ENCODE measurements at places on chromosomes 1 and 21. TPM values are rescaled to one million over a fixed set of nuclear protein-coding genes. Genes with fewer than 3 reads are reported as not detected.

NBPF4 gene
- not detected for total RNA-seq

ASPM gene
- 49.5 TPM for total RNA-seq

LRRC40 gene
- 26.4 TPM for total RNA-seq

C2CD2 gene
- 6.8 TPM for total RNA-seq

RLF gene
- 20.9 TPM for total RNA-seq

KRTAP13-2 gene
- not detected for total RNA-seq

ABCG1 gene
- 16.3 TPM for total RNA-seq

ZNF648 gene
- total RNA-seq, result not detected

MIB2 gene
- total RNA-seq, result 37.1 TPM

LCE3D gene
- not detected for total RNA-seq

TMEM82 gene
- not detected for total RNA-seq

ESRRG gene
- not detected for total RNA-seq

ALX3 gene
- not detected for total RNA-seq

ACBD3 gene
- total RNA-seq, result 20.2 TPM

OR14K1 gene
- total RNA-seq, result not detected

GPR153 gene
- total RNA-seq, result 0.16 TPM

FCRL5 gene
- total RNA-seq, result not detected

GNAT2 gene
- 0.26 TPM for total RNA-seq

BECN2 gene
- total RNA-seq, result not detected

HSPB7 gene
- total RNA-seq, result not detected

MYOG gene
- not detected for total RNA-seq

DNAH14 gene
- 2.1 TPM for total RNA-seq

PTPRU gene
- 0.89 TPM for total RNA-seq

DDR2 gene
- 0.23 TPM for total RNA-seq

OPRD1 gene
- total RNA-seq, result 0.02 TPM

OLFML3 gene
- total RNA-seq, result 0.11 TPM

TMEM125 gene
- not detected for total RNA-seq

HNRNPCL1 gene
- not detected for total RNA-seq

CELA2A gene
- total RNA-seq, result not detected

CAPN9 gene
- total RNA-seq, result not detected

LINGO4 gene
- total RNA-seq, result 0.18 TPM

LCE6A gene
- total RNA-seq, result not detected

BLACAT1 gene
- total RNA-seq, result 0.25 TPM

PRKAA2 gene
- not detected for total RNA-seq

KRTAP27-1 gene
- not detected for total RNA-seq

HTR1D gene
- total RNA-seq, result not detected

COL6A1 gene
- 0.69 TPM for total RNA-seq

NADK gene
- total RNA-seq, result 56.2 TPM

OR2L3 gene
- total RNA-seq, result not detected

KDF1 gene
- total RNA-seq, result 0.39 TPM

ANXA9 gene
- total RNA-seq, result 0.27 TPM

GLMP gene
- total RNA-seq, result 10.8 TPM

AQP10 gene
- total RNA-seq, result not detected

ERG gene
- total RNA-seq, result 0.07 TPM

NTMT2 gene
- not detected for total RNA-seq

LHX8 gene
- total RNA-seq, result not detected

MYBPH gene
- not detected for total RNA-seq

AKT3 gene
- total RNA-seq, result 29.3 TPM

MRPL24 gene
- 81.9 TPM for total RNA-seq

MROH7 gene
- 0.16 TPM for total RNA-seq

ZSWIM5 gene
- total RNA-seq, result 0.63 TPM

PRAMEF20 gene
- total RNA-seq, result not detected

PTGFRN gene
- total RNA-seq, result 11.8 TPM

HAO2 gene
- total RNA-seq, result not detected

SLC45A3 gene
- total RNA-seq, result 0.32 TPM

Measured in activated CD4-positive, alpha-beta T cell treated with anti-CD3 and anti-CD28 coated beads for 36 hours (primary cell).